ENCODE measurements at places on chromosomes 3 and 15.
A peak's percentile ranks its signal among the peaks of the same experiment; 100 is the strongest.

- no peak for DNase-seq
Measured at GRCh38 chr3:13462822-13463221, 17.3 kb upstream of the HDAC11 start.

- DNase-seq = no peak
Measured at GRCh38 chr3:141337523-141337854, 30.8 kb upstream of the ZBTB38 start.

DNA sequence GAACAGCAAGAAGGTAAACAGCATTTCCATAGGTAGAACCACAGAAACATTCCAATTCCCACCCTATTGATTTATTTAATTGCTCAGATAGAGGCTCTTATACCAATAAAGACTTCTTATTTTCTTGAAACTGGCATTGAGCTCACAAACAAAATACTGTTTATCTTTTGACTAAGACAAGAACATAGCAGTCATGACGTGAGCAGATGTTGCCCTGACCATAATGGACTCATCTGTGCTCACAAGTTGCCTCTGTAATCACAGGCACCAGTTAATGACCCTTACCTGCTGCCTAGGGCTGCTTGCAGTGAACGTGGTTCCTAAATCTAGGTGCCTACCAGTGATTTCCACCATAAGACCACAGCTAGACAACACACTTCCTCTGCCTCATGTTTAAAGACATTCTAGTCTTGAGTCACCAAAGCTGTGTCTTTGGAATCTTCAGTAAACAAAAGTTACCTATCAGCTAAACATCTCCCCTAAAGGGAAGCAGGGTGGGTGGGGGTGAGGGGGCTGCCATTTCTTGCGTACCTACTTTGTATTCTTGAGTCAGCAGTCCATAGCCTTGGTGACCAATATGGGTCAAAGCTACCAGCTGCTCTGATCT is 2.1 kb downstream of the FYCO1 start:
- DNase-seq = no peak

GRCh38 chr15:75195122-75195765 is 6.4 kb upstream of the C15orf39 start:
- DNase-seq = no peak

DNA sequence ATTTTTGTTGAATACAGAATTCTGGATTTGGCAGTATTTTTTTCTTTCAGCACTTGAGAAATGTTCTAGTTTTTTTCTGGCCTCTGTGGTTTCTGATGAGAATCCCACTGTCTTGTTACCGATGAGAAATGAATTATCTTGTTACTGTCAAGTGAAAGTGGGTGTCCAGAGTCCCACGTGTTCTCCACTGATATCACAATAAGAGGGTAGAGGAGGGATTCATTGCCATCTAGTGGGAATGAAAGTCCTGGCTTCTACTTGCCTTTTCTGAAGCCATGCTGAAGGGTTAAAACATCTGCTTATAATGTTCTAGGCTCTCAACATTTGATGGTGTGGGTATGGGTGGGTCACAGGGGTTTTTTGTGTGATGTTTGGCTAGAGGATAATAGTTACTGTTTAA is 66.1 kb downstream of the SEC22A start:
- no peak for DNase-seq

- peak; percentile 69 for DNase-seq
Measured at GRCh38 chr3:27712136-27713077, 9.7 kb downstream of the EOMES start.
